NCI-H1092 treated with DMSO at 0.1 percent for 48 hours (cell line): ENCODE measurements at places on chromosomes 12 and 14.

GRCh38 chr14:58739674-58740073 lies 101.9 kb downstream of the DACT1 start:
- DNase-seq = no peak

- DNase-seq = no peak
Observed at GRCh38 chr12:21827083-21827482, 52.6 kb upstream of the KCNJ8 start.

DNA sequence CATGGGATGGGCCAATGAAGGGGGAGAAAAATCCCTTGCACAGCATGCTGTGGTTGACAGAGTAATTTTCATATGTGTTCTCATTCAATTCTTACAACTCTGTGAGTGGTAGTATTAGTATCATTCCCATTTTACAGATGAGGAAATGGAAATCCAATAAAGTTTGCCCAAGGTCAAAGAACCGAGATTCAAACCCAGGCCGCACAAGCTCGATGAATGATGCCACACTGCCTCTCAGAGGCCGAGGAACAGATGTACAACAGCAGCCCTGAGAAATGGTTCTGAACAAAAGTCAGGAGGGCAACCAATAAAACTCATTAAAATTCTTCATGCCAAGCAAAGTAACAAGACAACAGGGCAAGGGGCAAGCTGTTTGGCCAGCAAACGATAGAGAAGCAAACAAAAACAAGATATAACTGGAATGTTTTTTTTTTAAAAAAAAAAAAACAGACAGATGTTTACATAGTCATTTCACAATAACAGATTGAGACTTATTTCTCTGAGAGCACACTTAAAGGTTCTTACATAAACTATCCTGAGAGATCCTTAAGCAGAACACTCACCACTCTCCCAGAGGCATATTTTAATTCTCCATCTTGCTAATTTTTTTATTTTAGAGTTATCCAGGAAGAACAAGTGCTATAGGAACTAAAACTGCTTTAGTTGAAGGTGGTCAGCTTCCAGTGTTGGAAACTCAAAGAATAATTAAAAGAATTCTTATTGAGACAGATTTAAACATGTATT lies 85.8 kb downstream of the EXOC5 start:
- peak; percentile 42 for DNase-seq

DNA sequence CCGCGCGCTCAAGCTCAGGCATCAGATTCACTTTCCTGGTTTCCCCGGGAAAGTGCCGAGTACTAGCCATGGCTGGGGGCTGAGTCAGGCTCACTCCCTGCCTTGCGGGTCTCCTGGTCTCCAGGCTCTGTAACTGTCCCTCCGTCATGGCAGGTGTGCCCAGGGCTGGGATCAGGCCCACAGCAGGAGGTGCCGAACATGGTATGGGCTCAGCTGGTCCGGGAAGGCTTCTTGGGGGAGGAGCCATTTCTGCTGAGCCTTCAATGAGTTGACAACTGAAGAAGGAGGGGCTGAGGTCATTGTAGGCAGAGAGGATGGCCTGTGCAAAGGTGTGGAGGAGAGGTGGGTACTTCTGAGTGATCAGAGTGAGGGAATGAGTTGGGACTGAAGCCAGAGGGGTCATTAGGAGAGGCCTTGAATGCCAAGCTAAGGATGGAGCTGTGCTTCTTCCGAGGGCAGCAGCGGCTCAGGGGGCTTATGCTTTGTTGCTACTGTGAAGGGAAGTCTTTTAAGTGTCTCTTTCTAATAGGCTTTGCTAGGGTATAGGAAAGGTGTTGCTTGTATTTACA lies 769 bp downstream of the EXOC3L4 start:
- DNase-seq = no peak

DNA sequence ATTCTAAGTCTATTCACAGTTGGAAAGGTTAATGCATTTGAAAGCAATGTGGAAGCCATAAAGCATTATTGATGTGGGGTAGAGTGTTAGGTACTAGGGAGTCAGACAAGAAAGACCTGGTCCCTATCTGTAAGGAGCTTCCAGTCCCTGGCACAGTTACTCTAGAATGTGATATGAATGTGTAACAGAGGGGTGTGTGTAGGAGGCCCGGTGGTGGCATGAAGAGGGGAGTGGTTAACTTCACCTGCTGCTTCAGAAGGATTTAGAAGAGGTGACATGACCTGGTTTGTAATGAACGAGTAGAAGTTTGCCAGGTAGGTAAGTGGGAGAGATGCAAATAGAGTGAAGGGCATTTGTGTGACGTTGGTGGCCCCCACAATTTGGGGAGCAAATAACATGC lies 15.1 kb upstream of the GALNT6 start:
- DNase-seq = no peak

DNA sequence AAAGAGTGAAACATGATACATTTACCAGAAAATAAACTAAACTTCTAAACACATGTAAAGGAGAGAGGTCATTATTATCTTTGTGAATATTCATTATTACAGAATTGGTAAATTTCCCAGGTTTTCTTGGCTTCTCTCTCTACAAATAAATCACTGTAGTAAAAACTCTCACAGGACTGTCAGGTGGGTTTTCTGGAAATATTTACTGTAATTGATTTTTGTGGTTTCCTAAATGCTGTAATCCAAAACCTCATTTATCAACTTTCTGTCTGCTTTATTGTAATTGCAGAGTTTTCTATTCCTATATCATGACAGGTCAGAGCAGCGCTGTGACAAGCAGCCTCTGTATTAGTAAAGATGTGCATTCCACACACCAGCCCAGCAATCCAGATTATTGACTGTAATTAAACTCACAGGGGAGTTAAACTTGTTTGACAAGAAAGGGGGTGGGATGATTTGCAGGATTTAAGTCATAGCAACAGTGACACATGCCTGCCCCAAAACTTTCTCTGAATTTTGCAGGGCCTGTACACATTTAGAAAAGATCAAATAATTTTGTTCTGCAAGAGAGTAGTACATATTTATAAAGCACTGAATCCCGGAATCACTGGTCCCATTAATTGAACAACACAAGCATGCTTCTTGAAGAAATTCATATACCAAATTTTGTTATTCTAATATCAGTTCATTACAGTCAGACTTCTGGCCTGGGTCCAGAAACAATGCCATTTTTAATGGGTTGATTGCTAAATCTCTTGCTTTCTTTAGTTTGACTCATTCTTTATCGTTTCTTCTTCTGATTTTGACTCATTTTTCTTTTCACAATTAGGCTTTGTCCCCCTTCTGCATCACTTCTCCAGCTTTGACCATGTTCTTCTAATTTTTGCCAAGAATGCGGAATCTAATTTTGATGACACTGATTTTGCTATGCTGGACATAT lies 42.2 kb downstream of the PTPRO start:
- DNase-seq = no peak

DNA sequence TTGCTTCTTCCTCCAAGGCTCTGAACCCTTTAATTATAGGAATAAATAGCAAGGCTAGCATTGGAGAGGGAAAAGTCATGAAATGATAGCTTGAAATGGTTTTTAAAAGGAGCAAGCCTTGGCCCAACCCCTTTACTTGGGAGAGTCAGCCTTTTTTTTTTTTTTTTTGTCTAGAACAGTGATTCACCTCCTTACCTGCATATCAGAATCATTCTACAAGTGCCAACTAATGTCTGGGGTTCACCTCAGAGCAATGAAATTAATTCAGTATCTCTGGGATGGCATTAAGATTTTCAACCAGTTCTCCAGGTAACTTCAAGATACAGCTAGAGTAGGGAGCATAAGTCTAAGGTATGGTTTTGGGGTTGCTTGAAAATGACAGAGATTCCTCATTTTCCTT lies 41.3 kb upstream of the TMTC2 start:
- no peak for DNase-seq

GRCh38 chr12:41014643-41015020 lies 173.5 kb upstream of the PDZRN4 start:
- no peak for DNase-seq

GRCh38 chr14:70886421-70887206 lies 20.6 kb upstream of the PCNX1 start:
- no peak for DNase-seq

DNA sequence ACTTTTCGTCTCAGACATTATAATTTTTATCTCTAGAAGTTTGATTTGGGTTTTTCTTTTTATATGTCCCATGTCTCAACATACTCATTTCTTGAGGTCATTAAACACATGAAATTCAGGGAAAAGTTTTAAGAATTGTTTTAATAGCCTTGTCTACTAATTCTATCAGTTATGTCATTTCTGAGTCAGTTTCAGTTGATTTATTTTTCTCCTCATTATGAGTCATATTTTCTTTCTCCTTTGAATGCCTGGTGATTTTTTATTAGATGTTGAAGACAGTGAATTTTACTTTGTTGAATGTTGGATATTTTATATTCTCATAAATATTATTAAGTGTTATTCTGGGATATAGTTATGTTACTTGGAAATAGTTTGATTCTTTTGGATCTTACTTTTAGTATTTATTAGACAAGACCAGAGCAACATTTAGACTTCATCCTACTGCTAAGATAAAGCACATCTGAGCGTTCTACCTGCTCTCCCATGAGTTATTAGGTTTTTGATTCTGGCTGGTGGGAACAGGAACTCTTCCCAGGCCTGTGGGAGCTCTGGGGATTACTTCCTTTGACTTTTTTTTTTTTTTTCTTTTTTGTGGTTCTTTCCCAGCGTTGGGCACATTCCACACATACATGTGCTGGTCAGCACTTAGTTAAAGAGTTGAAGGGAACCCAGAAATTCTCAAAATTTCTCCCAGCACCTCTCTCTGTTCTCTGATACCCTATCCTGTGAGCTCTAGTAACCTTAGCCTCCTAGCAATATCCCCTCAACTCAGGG lies 1157.7 kb downstream of the BCL11B start:
- no peak for DNase-seq

DNA sequence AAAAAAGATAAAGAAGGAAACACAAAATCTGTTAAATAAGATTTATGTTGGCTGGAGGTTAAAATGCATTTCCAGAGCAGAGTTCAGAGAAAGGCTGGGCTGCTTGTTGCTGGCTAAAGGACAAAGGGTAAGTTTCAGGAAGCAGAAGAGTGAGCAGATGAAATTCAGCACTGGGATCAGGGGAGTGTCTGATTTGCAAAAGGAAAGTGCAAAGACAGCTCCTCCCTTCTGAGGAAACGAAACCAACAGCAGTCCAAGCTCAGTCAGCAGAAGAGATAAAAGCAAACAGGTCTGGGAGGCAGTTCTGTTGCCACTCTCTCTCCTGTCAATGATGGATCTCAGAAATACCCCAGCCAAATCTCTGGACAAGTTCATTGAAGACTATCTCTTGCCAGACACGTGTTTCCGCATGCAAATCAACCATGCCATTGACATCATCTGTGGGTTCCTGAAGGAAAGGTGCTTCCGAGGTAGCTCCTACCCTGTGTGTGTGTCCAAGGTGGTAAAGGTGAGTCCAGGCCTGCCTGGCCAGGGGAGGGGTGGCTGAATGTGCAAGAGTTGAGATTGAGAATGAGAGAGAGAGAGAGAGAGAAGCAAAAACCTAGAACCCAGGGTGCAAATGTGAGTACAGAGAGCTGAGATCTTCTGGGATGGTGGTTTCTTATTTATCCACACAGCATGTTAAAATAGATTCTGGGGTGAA lies at the start of gene OAS1:
OAS1 (plus strand) TSS at position 251 of the 703 bp plus-strand sequence; CDS start at position 329, 78 bp downstream.
- DNase-seq = peak; percentile 41

DNA sequence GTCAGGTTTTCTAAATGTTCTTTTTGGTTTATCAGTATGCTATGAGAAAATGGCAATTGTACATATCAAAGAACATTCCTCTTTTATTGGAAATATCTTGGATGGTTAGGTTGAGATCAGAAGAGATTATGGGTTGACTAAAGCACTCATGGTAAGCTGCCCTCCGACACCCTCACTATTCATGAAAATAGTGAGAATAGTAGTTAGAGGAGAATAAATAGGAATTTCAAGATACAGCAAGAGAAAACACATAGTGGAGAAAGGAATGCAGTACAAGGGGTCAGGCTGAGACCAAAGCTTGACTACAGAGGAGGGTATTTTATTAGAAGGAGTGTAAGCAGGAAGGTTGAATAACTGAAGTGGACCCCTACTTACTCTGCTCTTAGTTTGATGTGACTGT lies 112.5 kb downstream of the PTPRQ start:
- no peak for DNase-seq

DNA sequence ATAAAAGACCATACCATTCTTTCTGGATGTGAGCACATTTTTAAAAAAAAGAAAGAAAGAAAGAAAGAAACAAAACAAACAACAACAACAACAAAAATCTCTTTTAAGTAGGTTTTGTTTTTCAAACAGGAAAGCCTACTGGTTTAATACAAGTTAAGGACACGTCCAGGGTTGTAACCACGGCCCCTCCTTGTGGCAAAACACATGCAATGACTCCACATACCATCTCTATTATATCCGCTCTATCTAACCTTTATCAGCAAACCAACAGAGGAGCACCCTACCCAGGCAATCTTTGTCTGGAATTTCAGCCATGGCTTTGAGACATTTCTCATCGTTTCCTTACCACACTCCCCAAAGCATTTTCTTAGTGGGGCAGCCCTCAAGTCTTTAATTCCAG lies 360.5 kb upstream of the TMPO start:
- peak; percentile 62 for DNase-seq

GRCh38 chr12:10136637-10137205 lies 6.7 kb upstream of the CLEC7A start:
- no peak for DNase-seq

GRCh38 chr14:26344596-26344995 lies 253.2 kb downstream of the NOVA1 start:
- no peak for DNase-seq

GRCh38 chr12:57127101-57127725 lies 1.1 kb upstream of the LRP1 start:
- peak; percentile 4 for DNase-seq

DNA sequence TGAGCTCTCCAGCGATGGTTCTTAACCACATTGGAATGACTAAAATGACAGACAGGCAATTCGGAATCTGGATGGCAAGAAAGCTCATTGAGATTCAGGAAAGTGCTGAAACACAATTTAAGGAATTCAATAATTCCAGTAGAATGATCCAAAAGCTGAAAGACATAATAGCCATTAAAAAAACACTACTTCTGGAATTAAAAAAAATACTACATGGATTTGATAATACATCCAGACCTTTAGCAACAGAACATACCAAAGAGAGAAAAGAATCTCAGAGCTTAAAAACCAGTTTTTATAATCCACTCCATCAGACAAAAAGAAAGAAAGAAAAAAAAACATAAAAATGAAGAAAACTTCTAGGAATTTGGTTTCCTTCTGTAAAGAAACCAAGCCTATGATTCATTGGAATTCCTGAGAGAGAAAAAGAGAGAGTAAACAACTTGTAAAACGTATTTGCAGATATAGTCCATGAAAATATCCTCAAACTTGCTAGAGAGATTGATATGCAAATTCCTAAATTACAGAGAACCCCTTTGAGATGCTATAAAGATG lies 52.8 kb downstream of the SLCO1B1 start:
- no peak for DNase-seq

- DNase-seq = no peak
Observed at GRCh38 chr12:19506497-19506896, 67.2 kb downstream of the AEBP2 start.

DNA sequence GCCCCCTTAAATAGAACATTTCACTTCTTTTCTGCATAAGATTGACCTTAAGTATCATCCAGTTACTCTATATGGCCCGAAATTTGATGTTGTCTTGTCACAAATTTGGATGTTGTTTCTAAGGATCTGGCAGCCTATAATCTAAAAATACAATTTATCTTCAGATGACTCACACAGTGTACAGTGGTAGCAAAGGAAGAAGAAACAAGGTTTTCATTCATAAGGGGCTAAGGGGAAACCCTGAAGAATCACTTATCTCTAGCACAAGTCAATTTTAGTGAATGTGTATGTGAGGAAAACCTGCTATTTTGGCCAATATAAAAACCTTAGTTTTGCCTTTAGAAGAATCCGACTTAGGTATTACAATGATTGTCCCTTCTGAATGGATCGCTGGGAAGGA lies 606.3 kb upstream of the LRFN5 start:
- no peak for DNase-seq

- DNase-seq = no peak
Observed at GRCh38 chr12:22321018-22321605, 13.4 kb downstream of the ST8SIA1 start.

- DNase-seq = no peak
Observed at GRCh38 chr12:44403185-44403584, 472.9 kb downstream of the NELL2 start.
